ENCODE measurements at places on chromosomes 4 and X. TPM values are rescaled to one million over a fixed set of nuclear protein-coding genes. Genes with fewer than 3 reads are reported as not detected.

DACH2 gene
- total RNA-seq, result not detected

DCAF8L2 gene
- total RNA-seq, result not detected

DNA sequence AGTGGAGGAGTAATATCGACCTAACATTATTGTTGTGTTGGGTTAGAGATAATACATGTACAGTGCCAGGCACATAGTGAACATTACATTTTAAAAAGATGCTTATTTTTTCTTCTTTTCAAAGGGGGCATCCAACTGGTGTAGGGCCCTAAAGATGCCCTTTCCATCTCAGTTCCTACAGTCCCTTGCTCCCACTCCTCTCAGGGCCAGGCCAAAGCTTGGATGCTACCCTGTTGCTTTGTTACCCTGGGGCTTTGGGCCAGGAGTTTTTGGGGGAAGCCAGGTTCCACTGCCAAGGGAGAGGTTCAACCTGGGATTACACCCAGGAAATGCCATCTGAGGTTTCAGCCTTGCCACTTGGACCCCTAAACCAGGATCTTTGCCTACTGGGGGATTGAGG, 918 bp downstream of the IGSF1 start:
- no peak for DNase-seq

GRCh38 chrX:109440475-109440874, 41.4 kb downstream of the GUCY2F start:
- DNase-seq, result no peak

TCEAL8 gene
- 48.5 TPM for total RNA-seq

SMIM31 gene
- not detected for total RNA-seq

GRCh38 chrX:148535639-148536038, 35.2 kb downstream of the AFF2 start:
- no peak for DNase-seq

CXCL5 gene
- total RNA-seq, result not detected

DNA sequence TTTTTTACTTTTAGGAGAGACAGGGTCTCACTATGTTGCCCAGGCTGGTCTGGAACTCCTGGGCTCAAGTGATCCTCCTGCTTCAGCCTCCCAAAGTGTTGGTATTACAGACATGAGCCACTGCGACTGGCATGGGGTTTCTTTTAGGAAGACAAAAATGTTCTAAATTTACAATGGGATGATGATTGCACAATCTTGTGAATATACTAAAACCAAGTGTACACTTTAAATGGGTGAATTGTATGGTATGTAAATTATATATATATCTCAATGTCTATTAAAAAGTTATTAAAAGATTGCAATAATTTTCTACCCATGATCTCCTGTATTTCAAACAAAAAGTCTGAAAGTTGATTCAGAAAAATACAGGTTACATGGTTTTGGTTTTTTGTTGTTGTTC, 9.1 kb upstream of the MAGIX start:
- DNase-seq, result no peak

GRCh38 chr4:84403656-84404055, 95.4 kb downstream of the NKX6-1 start:
- no peak for DNase-seq

DNA sequence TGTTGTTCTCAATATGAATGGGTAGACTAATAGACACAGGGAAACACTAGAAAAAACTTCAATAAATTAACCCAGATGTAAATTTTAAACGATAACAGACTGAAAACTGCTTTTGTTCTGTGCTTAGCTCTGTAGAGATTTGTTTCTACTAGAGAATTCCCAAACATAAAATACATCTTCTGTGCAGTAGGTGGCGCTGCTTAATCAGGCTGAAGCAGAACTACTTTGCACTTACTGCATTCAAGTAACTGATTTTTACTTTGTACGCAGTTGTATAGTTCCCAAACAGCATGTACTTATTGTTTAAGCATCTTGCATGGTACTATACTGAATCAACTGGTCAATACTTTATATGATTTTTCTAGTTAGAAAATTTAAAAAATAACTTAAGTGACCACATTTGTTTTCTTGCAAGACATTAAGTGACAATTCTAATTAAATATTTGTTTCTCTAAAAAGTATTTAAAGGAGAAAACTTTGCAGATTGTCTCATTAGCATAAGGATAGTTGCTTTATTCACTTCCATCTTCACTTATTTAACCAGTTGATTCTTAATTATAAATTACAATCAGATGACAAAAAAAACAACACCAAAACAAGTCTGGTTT, 490.6 kb downstream of the IL15 start:
- no peak for DNase-seq

DNA sequence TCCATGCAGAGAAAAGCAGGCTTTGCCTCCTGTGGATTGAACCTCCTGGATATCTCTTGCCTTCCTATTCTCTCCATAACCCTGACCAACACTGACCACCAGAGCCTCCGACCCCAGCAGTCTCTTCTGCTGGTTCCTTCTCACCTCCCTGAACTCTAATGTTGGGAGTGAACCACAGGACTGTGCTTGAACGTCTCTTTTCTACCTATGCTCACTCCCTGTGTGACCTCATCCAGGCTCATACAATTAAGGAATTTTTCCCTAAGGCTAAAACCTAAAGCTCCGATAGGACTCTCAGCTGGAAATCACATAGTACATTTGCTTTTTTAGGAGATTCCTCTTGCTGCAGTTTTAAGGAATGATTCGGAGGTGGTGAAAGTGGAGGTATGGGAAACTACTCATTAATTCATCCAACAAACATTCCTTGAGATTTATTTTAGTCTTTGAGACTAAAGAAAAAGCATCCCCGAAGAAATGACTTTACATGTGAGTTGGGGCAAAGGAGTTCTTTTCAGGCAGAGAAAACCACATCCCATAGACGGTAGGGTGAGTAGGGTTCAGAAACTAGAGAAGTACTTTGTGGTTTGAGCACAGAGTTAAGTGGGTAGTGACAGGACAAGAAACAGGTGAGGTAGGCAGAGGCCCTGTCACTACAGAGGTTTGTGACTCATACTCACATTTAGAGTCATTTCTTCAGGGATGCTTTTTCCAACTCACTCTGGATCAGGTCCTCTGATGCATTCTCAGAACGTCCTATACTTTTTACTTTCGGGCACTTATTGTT, 30.8 kb downstream of the NDNF start:
- DNase-seq, result no peak

NXF2 gene
- total RNA-seq, result not detected

- DNase-seq, result no peak
Measured at GRCh38 chr4:169869490-169869889, 111.7 kb upstream of the HPF1 start.

GRCh38 chrX:154011376-154012335, 8.0 kb downstream of the IRAK1 start:
- no peak for DNase-seq

PASD1 gene
- total RNA-seq, result not detected

DNA sequence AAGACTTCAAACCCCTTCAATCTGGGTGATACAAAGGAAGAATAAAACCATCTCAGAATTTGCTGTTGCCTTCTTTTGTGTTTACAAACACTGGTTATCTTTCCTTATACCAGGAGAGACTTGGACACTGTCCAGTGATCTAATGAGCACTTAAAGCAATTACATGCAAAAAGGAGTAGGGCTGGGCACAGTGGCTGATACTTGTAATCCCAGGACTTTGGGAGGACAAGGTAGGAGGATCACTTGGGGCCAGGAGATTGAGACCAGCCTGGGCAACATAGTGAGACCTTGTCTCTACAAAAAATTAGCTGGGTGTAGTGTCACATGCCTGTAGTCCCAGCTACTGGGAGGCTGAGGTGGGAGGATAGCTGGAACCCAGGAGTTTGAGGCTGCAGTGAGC, 95.7 kb upstream of the DRD5 start:
- DNase-seq, result no peak

- no peak for DNase-seq
Measured at GRCh38 chrX:97797076-97797475, 913.4 kb downstream of the RPA4 start.

DNA sequence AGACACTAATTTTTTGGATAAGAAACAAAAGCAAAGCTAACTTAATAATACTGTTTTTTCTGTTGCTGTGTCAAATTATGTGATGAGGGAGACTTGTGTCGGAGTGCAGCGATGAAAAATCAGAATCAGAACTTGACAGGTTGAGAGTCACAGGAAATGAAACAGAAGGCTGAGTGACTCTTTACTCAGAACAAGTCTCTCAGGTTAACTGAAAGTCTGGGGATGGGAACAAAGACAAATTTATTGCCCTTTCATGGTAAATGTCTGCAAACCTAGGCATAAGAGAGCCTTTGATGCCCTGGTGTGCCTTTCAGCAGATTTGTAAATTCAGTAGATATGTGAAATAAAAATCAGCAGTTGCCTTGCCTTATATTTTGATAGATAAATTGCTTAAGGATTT, 96.0 kb downstream of the ADGRL3 start:
- DNase-seq, result no peak

KLB gene
- not detected for total RNA-seq

- DNase-seq, result no peak
Measured at GRCh38 chr4:25081866-25082471, 51.2 kb upstream of the LGI2 start.

MAGEA10 gene
- total RNA-seq, result not detected

DNA sequence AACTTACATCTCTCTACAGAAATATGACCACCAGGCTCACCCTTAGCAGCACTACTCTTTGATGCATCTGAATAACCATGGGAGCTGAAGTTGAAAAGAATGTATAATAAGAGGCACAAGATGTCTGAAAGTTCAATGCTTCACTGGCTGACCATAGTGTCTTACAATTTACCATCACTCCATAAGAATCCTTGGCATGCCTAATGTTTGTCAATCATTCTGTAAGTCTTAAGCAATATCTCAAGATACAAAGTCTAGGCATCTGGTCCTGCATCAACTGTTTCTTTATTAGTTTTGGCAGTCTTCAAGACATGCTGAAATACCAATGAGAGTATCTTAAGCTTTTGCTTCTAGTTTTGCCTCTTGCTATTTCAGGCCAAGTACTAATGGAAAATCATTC, 755.5 kb downstream of the STIM2 start:
- DNase-seq, result no peak

GRCh38 chr4:119521268-119521667, 107.3 kb downstream of the PDE5A start:
- no peak for DNase-seq

DNA sequence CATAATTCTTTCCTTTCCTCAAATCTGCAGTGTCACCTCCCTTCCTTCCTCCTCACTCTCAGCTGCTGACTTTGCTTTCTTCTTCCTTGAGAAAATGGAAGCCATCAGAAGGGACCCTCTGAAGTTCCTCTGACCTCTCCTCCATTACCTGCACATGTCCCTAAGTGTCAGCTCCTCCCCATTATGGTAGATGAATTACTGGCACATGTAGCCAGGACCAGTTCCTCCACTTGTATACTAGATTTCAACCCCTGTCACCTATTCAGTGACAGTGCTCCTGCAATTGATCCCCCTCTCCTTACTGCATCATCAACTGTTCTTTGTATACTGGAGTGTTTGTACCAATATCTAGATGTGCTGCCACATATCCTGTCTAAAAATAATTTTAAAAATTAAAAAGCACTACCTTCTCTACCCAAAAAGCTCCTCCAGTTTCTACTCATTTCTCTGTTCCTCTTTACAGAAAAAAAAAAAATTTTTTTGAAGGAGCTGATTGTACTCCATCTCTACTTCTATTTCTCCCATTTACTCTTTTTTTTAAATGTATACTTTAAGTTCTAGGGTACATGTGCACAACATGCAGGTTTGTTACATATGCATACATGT, 78.6 kb downstream of the CLCN5 start:
- no peak for DNase-seq

GRCh38 chrX:150465881-150466775, 102.3 kb upstream of the MTM1 start:
- DNase-seq, result no peak

- DNase-seq, result no peak
Measured at GRCh38 chrX:119177278-119177677, 49.7 kb upstream of the KIAA1210 start.

FAM184B gene
- not detected for total RNA-seq

PCDH11X gene
- 0.08 TPM for total RNA-seq

DNA sequence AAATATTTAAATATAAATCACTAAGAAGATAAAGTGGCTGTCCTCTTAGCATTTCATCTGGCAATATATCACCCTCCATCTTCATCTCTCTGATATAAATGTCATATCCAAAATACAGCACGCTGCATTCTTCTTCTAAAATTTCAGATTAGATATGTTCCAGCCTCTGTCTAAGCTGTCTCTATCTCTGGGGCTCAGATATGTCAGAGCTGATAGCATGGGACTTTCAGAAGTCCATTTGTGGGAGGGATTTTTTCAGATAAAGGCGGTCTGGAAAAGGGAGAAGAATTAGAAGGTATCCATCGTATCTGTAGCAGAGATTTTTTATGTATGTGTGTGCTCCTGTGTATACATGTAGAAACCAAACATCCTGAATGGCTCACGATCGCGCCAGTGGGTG, 25.0 kb upstream of the CD38 start:
- no peak for DNase-seq

- DNase-seq, result no peak
Measured at GRCh38 chr4:78525559-78525958, 26.0 kb upstream of the ANXA3 start.

- DNase-seq, result no peak
Measured at GRCh38 chr4:147313108-147313507, 167.8 kb upstream of the EDNRA start.

DNA sequence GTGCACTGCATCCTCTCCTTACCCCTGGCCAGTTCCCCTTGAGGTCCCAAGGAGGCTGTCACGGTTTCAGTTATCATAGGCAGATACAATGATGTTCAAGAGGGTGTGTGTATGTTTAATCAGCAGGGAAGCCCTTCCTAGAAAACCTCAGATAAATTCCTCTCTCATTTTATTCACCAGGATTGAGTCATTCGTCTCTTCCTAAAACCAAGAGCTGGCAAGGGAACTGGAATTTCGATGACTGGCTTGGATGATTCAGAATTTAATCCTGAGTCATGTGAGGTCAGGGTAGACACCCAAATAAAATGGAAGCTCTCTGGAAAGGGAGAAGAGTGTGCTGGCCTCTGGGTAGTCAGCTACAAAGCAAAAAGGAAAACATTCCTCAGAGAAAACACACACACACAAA, 106.2 kb upstream of the RAPGEF2 start:
- no peak for DNase-seq

GRCh38 chr4:13750594-13750993, 123.1 kb upstream of the BOD1L1 start:
- DNase-seq, result no peak

DNA sequence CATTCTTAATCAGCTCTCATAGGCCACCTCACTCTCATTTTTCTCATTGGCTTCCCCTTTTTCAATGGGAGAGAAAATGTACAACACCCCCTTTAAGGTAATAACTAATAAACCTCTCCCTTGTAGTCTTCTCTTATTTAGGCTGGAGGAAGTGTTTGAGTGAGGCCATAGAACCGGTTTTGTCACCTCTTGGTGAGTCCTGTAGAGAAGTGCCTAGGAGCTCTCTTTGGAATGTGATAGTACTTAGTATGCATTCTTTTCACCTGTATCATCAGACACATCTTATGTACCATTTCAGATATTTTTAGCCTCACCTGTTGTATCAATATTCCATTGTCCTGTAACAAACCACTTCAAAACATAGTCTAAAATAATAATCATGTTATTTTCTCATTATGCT, 3.5 kb upstream of the TAB3 start:
- DNase-seq, result no peak

CFAP99 gene
- not detected for total RNA-seq

Measured in left ventricle myocardium inferior (tissue), 1 donor.